ENCODE measurements at places on chromosomes 3 and 15.
A peak's percentile ranks its signal among the peaks of the same experiment; 100 is the strongest.

DNA sequence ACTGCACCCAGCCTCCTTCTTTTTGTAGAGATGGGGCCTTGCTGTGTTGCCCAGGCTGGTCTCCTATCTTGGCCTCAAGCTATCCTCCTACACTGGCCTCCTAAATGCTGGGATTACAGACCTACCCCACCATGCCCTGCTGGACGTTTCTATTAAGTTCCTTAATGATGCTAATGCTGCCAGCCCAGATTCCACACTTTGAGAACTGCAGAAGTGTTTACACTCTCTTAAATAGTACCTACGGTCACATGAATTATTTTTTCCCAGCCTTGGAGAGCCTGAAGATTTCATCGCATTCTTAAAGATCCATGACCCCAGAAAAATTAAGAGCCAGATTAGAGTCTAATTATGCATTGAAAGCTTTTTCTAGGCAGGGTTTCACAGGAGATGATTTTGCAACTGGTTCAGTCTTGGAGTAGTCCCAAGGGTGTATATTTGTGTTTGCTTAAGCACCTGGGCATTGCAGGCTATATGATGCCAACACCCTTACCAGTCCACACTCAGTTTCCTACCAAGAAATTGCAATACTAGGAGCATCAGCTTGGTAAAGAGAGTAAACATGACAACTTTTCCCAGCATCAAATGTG is 36.6 kb downstream of the TM4SF4 start:
- DNase-seq = no peak

DNA sequence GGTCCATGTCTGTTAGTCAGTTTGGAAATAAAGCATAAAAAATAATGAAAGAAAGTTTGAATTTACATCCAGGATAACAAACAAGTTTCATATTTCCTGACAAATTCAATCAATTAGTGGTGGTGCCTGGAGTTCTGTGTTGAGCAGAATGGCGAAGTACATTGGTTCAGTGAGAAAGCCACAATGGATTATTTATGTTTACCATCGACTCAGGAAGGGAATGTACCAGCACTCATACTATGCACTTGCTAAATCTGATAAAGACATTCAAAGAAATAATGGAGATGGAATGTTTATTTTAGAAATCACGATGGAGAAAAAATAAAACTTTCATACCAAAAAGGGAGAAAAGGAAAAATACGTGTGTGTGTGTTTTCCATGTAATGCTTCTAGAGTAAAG is 45.3 kb upstream of the MME start:
- DNase-seq = no peak

DNA sequence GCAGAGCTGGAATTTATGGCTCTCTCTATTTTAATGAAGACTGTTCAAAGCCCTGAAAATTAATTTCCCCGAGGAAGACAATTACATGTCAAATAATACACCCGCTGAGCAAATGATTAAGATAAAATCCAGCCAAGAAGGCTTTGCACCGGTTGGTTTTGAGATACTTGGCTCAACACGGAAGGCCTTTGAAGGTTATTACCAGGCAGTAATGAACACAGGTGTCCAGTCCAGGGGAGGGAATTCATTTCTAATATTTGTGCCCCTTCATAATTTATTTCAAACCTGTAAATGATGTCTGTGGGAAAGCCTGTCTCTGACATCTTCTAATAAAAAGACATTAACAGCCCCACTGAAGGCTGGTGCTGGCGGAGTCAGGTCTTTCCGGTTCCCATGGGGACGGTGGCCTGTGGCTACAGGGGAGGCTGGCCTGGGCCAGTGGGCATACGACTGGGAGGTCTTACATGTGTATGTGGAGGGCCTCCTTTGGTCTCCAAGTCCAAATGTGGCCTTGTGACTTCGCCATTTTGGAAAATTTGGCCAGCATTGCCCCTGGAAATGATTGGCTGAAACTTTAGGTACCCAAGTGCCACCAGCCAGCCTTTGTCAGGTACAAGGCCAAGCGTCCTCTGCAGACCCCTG is 49.9 kb upstream of the IQSEC1 start:
- no peak for DNase-seq

- DNase-seq = peak; percentile 84
These were observed 181.4 kb downstream of the GAP43 start for GRCh38 chr3:115804713-115805119.

GRCh38 chr3:126269354-126269753 is 87.9 kb downstream of the KLF15 start:
- DNase-seq = no peak

Measured in fibroblast of skin of back (primary cell).